ENCODE measurements at places on chromosomes 4 and X. TPM values are rescaled to one million over a fixed set of nuclear protein-coding genes. Genes with fewer than 3 reads are reported as not detected.

The SPARCL1 gene
- not detected for total RNA-seq

The FAM47A gene
- total RNA-seq = not detected

The ASB5 gene
- 0.57 TPM for total RNA-seq

The RBMXL3 gene
- total RNA-seq = not detected

The CLDN34 gene
- not detected for total RNA-seq

The DGAT2L6 gene
- total RNA-seq = not detected

The PTPN13 gene
- total RNA-seq = 3.0 TPM

The NUDT11 gene
- total RNA-seq = 40.5 TPM

The SULT1B1 gene
- 0.74 TPM for total RNA-seq

The AFAP1 gene
- total RNA-seq = 34.4 TPM

The ANKRD50 gene
- 2.8 TPM for total RNA-seq

The UCP1 gene
- 0.34 TPM for total RNA-seq
